ENCODE measurements at places on chromosomes 7 and 10. TPM values are rescaled to one million over a fixed set of nuclear protein-coding genes. Genes with fewer than 3 reads are reported as not detected.

The AGR2 gene
- total RNA-seq, result 147 TPM

- no peak for DNase-seq
Measured at GRCh38 chr10:48604039-48604990, 558 bp downstream of the ARHGAP22 start.

DNA sequence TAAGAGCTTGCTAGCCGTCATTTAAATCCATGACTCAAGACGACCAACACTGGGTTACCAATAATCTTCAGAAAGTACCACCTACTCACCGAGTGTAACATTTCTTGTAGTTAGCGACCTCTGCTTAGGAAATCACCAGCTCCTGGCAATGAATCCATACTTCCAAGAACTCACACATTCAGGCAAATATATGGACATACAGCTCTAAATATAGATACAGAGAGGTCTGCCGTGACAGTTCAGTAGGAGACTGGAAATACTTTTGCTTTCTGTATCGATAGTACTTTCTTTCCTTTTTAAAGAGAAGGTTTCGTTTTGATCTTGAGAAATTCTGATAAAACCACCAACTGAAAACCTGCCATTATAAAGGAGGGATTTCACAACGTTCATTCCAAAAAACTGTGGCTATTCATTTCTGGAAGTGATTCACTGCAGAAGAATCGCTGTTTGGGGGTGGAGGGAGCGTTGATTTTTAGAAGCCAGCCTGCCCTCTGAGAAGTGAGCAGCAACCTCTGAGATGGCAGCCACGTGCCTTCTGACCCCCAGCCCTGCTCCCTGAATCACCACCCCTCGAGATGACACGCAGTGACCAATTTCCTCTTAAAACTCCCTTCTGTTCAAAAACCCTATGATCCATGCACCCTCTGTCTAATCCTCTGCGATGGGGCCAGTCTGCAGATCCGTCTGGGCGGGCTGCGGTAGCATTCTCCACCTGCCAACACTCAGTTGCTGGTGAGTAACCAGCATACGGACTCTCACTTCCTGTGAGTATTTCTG, 179.0 kb upstream of the KLF14 start:
- peak; percentile 100 for DNase-seq

DNA sequence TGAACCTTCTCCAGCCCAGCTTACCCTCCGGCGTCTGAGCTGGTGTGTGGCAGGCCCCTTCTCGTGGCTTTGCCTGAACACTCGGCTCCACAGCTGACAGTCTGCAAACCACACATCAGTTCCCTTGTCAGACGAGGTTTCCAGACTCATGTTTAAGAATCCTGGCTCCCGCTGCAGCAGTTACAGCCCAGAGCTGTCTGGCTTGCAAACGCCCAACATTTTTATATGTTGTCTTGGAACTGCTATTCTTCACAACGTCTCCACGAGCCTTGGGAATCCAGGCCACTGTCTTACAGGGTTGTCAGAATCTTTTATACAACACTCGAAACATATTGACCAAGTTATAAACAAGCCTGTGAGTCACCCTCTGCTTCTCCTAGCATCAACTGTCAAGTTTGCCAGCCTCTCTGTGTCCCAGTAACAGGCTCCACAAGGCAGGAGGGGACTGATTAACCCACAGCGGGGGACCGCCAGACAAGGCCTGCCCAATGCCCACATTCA, 68.1 kb downstream of the TNS3 start:
- no peak for DNase-seq

The NACAD gene
- 5.3 TPM for total RNA-seq

- no peak for DNase-seq
Measured at GRCh38 chr7:2710901-2711551, 23.0 kb downstream of the AMZ1 start.

DNA sequence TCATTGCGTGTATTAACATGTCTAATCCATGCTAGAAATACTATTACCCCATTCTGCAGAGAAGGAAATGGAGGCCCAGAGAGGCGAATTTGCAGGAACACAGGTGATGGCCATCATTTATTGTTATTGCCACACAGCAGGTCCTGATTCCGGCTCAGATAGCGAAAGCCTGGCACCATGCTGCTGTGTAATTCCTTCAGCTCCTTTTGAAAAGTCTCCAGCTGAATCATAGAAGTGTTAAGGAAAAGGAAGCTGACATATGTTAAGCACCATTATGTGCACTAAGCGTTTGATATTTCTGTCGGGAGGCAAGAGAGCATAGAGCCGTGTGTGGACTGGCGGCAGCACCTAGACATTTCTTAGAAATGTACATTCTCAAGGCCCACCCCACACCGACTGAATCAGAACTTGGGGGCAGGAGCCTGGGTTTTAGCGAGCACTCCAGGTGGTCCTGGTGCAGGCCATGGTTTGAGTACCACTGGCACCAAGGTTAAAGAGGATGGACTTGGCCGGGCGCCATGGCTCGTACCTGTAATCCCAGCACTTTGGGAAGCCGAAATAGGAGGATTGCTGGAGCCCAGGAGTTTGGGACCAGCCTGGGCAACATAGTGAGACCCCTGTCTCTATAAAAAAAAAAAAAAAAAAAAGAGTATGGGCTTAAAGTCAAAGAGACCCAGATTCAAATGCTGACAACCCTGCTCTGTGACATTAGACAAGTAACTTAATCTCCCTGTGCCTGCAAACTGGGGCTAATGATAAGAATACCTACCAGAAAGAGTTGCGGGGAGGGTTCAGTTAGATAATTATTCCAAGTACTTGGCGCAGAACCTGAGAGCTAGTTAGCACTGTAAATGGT, 52.2 kb downstream of the UNC5B start:
- no peak for DNase-seq

Measured in Panc1 (cell line).